ENCODE measurements at places on chromosomes 7 and 10.

DNA sequence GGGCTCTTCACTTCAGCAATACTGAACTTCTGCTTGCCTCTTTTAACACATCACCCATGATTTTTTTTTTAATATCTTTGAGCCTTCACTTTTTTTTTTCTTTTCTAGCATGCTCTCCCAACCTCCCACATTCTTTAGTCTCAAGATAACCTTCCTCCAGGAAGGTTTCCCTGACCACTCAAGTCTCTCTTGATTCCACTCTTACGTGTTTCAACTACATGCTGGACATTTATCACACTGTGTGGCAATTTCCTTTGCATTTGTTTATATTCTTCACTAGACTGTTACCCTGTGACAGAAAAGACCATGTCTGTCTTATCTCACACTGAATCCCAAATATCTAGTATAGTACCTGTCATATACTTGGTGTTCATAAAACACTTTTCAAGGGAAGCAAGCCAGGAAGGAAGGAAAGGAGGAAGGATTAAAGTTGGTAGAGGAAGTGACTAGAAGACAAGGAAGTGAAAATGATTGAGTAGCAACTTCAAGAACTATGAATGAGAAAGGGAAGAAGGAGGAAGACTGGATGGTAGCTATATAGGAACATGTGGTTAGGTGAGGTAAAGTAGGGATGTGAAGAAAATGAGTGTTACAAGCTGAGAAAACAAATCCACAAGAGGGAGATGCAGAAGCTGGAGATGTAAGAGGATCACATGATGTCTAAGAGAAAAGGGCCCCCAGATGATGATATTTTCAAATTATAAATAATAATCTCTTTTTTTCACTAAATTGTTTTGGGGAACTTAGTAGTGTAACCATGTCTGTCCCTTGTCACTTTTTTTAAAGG, 40.4 kb downstream of the IFIT5 start:
- no peak for DNase-seq

DNA sequence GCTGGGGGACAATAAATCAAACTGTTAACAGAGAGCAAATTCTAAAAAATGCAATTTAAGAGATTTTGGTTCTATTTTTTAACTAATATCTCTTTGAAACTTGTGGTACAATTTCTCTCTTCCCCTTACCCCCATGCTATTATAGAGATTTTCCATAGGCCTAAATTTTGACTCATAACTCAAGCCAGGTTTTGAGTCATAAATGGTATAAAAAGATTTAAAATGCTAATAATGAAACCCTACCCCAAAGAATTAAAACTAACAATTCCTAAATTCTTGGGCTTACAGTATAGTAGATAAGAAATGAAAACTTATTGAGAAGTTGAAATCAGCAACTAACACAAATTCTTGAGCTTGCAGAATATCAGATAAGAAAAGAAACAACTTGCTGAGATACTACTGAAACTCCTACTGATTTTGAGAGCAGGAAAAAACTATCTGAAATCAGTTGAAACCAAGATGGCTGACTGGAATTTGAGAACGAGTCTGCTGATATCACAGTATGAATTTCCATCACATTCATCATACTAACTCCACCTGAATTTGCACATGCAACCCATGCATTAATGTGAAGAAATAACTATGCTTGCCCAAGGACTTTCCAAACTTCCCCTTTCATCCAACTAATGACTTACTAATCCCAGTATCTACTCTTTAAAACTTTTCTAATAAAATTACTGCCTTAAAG, 36.3 kb downstream of the POT1 start:
- DNase-seq = no peak

DNA sequence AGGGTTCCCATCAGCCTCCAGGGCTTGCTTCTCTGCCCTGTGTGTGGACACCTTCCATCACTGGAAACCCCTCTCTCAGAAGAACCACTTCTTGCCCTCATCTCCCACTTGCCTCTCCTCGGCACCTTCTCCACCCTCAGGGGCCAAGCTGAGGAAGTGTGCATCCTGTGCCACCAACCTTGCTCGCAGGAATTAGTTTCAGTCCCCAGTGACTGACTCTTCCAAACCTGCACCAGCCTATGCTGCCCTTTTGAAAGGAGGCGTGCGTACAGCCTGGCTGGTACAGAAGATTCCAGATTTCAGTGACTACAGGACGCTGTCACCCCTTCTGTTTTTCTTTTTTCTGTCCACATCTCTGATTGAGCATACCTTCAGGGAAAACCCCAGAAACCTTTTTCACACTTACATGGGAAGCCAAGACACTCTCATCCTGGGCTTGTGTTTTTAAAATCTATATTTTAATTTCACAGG, 67.1 kb downstream of the IKZF1 start:
- no peak for DNase-seq

GRCh38 chr10:114545071-114545470, 113.0 kb downstream of the ABLIM1 start:
- no peak for DNase-seq

DNA sequence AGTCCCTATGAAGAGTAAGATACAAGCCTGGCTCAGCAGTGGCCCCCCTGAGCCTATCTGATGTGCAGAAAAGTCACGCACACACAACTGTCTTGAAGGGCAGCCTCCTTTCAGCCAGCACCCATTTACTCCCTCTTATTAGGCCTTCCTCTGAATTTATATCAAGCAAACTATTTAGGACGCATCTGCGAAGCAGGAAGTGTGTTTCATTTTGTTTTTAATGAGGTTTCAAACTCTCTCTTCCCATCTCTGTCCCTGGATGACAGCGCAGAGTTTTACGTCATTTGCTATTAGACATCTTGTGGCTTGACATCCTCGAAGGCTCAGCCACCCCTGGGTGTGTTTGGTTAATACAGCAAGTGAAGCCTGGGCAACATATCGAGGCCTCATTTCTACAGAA, 79.5 kb downstream of the CUX1 start:
- DNase-seq = no peak

All from iris pigment epithelial cell (primary cell).